D341Med (cell line): ENCODE measurements at places on chromosomes 13 and 19.

DNA sequence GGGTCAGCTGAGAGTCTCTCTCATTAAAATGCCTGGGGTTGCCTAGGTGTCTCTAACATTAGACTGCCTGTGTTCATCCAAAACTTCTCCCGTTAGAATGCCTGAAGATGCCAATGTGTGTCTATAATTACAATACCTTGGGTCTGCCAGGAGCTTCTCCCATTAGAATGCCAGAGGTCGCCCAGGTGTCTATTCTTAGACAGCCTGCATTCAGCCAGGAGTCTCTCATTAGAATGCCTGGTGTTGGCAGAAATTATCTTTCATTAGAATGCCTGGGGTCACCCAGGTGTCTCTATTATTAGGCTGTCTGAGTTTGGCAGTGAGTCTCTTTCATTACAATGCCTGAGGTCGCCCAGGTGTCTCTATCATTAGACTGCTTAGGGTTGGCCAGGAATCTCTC is 1560.2 kb downstream of the UQCRFS1 start:
- no peak for DNase-seq

DNA sequence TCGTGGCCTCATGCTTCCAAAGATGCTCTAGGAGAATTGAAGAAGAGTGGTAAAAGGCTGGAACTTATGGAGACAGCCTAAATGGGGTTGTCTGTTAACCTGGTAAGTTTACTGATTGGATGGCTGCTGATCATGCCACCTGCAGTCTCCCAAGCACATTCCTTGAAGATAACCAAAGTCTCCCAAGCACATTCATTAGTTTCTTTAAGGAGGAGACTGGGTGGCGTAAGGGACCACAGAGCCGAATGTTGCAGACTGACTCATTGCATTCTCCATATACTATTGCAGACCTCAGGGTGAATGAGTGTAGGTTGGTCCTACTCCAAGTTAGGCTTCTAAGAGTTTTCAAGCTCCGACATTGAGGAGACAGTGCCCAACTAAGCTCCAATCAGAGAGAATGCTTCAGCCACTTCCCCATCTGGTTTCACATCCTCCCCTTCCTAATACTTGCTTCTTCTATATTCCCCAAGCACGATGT is at the start of gene IGFL3:
TSS of gene IGFL3 (minus strand) at position 51 of the 478 bp plus-strand sequence. CDS start at position 12, 39 bp downstream.
- DNase-seq: no peak

GRCh38 chr13:93226065-93226622 is 463 bp upstream of the GPC6 start:
- no peak for DNase-seq

DNA sequence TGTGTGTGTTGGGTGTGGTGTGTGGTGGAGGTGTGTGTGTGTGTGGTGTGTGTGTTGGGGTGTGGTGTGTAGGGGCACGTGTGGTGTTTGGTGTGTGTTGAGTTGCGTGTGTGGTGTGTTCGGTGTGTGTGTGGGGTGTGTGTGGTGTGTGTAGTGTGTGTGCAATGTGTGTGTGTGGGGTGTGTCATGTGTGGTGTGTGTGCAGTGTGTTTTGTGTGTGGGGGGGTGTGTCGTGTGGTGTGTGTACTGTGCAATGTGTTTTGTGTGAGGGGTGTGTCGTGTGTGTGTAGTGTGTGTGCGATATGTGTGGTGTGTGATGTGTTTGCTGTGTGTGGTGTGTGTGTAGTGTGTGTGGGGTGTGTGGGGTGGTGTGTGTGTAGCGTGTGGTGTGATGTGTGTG is 6.0 kb upstream of the KPTN start:
- DNase-seq: no peak

- no peak for DNase-seq
Measured at GRCh38 chr19:5064896-5065295, 96.0 kb downstream of the KDM4B start.
